ENCODE measurements at places on chromosomes 16 and 17.

- DNase-seq = no peak
Measured at GRCh38 chr16:89811321-89811720, 5.1 kb downstream of the FANCA start.

DNA sequence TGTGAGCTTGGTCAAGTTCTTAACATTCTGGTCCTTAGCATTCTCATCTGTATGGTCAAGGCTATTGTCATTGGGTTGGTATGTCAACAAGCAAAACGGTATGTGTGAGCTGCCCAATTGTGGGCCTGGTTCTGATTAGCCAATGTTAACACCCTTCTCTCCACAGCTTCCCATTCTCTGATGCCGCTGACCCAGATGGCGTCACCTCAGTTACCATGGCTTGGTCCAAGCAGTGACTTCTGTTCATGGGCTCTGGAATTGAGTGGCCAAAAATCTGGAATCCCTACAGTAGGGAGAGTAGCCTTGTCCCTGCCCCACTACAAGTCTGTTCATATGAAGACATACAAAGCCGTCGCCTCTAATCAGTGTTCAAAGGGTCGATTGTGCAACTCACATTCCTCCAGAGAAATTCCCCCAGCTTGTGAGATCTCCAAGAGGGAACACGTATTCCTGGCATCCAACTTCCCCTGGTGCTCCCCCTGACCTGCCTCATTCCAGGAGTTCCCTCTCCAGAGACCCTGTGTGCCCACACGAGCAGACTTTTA lies 15.8 kb downstream of the TMEM98 start:
- no peak for DNase-seq

DNA sequence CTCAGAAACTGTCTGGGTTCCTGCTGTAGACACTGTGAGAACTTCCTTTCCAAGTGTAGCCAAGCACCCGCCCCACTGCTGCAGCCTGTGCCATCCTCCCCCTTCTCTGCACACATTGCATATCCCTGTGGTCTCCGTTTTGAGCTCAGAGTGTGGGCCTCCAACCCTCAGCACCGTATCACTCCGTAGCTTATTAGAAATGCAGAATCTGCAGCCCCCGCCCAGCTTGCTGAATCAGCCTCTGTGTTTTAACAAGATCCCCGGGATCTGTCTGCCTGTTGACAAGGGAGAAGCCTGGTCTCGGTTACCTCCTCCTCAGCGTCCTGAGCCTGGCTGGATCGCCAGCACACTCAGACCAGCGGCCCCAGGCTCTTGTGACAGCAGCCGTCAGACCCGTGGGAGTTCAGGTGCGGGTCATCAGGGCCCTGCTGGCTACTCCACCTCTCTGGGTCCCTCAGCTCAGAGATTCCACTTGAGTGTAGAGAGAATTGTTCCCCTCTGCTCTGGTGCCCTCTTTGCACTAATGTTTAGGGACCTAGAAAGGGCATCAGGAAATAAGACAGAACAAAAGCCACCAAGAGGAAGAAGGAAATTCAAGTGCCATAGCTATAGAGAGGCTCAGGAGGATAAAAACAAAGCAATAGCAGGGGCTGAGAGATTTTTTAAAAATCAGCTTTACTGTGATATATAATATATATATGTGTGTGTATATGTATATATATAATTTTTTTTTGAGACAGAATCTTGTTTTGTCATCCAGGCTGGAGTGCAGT lies 92.3 kb downstream of the PITPNC1 start:
- no peak for DNase-seq

- peak; percentile 77 for DNase-seq
Measured at GRCh38 chr17:50027172-50027880, 28.6 kb upstream of the ITGA3 start.

- no peak for DNase-seq
Measured at GRCh38 chr17:32159586-32160438, 17.5 kb downstream of the RHOT1 start.
